ENCODE measurements at places on chromosomes 16 and 17.

- DNase-seq = no peak
Measured at GRCh38 chr16:28990375-28991040, 5.7 kb downstream of the LAT start.

GRCh38 chr17:80261895-80262279 lies 1.2 kb downstream of the RNF213 start:
- no peak for DNase-seq

GRCh38 chr16:52404546-52404945 lies 142.4 kb downstream of the TOX3 start:
- no peak for DNase-seq

DNA sequence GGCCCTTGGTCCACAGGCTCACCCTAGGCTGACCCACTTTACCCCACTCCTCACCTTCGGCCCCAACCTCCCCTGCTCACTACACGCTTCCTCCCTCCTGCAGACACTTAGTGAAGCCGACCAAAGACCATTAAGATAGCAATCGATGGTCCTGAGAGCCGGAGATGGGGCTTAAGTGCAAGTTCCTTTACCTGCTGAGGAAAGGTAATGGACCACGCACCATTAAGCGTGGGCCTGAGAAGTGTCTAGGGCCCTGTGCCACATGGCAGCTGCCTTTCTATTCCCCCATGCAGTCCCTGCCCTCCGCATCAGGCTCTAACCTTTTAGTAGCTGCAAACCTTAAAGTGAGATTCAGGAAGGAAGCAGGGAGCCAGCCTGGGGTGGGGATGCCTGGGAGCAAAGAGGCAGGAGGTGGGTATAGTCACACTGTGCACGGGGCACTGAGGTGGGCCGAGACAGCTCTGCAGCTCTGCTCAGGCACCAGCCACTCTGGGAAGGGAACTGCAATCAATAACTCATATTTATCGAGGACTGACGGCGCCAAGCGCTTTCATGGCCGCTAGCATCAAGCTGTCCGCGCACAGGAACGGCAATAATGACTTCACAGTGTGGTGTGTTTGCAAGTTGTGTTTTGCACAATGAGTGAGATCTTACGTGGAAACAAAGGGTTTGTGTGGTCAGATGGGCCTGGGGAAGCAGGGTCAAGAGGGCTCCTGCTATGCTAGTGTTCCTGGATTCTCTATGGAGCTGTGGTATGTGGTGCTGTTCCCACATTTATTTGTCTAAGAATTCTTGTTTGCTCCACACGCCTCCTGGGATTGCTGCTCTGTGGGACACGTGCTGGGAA lies 84.9 kb upstream of the CDC42EP4 start:
- DNase-seq = no peak

All from liver (tissue), 10 donors.